ENCODE measurements at places on chromosomes 2 and 18.

- DNase-seq = no peak
These were observed 458.1 kb upstream of the RAB12 start for GRCh38 chr18:8151181-8151580.

DNA sequence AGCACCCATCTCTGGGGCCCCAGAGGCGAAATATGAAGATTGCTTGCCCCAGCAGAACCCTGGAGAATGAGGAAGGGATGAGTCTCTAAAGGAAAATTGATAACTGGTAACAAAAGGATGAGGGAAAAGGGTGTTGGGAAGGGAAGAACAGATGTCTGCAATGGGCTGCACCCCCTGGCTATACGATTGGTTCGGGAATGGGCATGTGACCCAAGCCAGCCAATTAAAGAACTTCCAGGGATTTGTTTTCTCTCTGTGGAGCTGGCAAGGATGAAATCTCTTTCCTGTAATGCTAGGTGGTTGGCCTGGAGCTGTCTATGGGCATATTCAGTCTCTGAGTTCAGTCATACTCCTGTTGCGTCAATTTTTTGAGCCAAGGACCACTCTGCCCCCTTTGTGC is 12.8 kb upstream of the NPPC start:
- DNase-seq = no peak

GRCh38 chr18:12839526-12840196 is 44.4 kb downstream of the PTPN2 start:
- DNase-seq = no peak

DNA sequence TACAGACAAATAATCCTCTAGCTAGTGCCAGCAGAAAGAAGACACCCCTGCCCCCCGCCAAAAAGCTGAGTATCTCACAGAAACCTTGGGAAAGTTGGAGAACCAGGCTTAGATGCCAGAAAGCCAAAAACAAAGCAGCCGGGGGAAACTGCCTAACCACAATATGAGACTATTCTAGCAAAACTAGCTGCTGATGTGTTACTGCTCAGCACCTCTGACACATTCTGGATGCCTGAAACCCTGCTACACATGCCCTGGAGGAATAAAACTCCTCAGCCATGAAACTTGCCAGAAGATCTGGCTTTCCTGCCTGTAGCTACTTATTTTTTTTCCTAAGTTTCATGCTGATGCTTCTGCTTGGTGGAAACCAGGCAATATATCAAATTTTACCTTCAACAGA is 122.7 kb upstream of the GCFC2 start:
- DNase-seq = no peak

DNA sequence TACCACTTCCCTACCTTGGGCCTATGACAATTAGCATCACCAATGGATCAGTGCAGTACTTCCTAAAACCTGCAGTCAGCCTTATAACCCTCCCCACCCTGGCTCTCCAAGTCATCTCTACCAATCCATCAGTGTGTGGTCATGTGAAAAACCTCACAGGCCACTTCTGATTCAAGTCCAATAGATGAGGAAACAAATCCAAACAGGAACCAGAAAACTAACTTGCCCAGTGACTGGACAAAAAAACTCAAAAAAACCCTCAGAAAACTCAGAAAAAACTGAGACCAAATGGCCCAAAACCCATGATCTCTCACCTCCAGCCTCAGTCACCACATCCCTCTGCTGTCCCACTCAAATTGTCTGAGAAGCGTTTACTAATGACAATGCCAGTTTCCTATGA is 43.3 kb downstream of the TGFA start:
- DNase-seq = no peak

DNA sequence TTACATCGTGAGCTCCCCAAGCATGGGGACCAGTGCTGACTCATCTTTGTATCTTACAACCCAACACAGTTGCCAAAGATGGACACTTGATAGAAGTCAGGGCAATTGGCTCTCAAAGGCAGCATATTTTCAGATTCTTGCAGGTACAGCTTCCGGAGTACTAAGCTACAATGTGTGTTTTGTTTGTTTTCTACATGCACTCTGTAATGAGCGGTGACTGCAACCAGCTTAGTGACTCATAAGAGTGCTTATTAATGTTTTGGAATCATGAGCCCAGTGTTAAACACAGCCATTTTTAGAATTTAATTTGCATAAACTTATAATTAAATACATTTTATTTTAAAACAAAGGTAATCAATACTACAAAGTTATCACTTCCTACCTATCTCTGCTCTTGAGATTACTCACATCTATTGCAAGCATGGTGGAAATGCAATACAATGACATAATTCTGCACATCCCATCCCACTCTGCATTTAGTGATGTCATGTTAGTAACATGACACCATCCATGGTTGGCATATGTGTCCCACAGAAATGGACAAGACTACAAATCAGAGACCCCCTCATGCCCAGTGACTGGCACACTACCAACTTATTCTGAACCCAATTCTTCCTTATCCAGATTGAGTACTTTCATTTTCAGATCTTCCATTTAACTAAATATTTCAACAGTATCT is 399.8 kb upstream of the ST6GAL2 start:
- no peak for DNase-seq

DNA sequence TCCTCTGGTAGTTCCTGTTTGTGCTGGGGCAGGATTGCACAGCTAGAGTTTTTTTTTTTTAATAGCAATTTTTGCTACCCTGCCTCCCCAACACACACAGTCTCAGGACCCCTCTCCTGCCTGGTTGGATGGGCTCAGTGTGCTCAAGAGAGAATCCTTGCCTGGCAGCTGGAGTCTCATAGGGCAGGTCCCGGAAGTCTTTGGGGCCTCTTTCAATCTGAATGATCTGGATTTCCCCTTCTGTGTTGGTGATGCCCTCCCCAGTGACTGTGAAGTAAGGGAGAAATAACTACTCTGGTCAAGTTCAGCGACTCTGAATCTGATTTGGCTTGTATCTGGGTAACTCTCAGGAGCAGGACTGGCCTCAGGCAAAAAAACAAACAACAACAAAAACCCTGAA is 220.6 kb upstream of the LRRTM1 start:
- DNase-seq = no peak

- DNase-seq = peak; percentile 50
These were observed 47.4 kb downstream of the DNAJC10 start for GRCh38 chr2:182763311-182763912.

DNA sequence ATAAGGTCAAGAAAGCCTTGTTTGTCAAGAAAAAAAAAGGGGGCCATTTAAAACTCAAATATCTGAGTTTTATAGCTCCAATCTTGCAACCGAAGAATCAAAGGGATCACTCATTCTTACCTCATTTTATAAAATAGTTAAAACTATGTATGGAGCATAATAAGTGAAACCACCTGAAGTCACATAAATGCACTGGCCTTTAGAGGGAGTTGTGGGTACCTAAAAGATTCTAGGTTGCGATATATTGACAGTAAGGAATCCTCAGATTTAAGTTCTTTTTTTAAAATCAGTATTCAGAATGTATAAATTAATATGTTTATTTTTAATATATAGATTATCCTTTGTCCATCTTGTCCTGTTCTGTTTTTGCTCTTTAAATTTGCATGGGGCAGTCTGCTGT is 3.4 kb downstream of the ARHGAP28 start:
- no peak for DNase-seq

- no peak for DNase-seq
These were observed 40.6 kb upstream of the RTTN start for GRCh38 chr18:70246061-70246466.

GRCh38 chr2:227301523-227301922 is 23.5 kb upstream of the MFF start:
- DNase-seq = no peak

- no peak for DNase-seq
These were observed 75.9 kb downstream of the TMEM163 start for GRCh38 chr2:134642938-134643337.

- DNase-seq = no peak
These were observed 211.1 kb downstream of the DSEL start for GRCh38 chr18:67305466-67305865.

- no peak for DNase-seq
These were observed 72.0 kb upstream of the ACVR2A start for GRCh38 chr2:147772781-147773180.

GRCh38 chr2:60530660-60531281 is 22.7 kb downstream of the BCL11A start:
- DNase-seq = peak; percentile 76

GRCh38 chr2:154092571-154092970 is 220.8 kb downstream of the GALNT13 start:
- no peak for DNase-seq

GRCh38 chr2:126864861-126865260 is 33.8 kb upstream of the TEX51 start:
- no peak for DNase-seq

- DNase-seq = peak; percentile 98
These were observed at the start of gene DNAJC27 for GRCh38 chr2:24971536-24972314. TSS of gene DNAJC27 (minus strand) at chr2:24971955. CDS start at chr2:24971904, 51 bp downstream.

GRCh38 chr2:190405070-190405469 is 3.1 kb upstream of the MFSD6 start:
- DNase-seq = no peak

DNA sequence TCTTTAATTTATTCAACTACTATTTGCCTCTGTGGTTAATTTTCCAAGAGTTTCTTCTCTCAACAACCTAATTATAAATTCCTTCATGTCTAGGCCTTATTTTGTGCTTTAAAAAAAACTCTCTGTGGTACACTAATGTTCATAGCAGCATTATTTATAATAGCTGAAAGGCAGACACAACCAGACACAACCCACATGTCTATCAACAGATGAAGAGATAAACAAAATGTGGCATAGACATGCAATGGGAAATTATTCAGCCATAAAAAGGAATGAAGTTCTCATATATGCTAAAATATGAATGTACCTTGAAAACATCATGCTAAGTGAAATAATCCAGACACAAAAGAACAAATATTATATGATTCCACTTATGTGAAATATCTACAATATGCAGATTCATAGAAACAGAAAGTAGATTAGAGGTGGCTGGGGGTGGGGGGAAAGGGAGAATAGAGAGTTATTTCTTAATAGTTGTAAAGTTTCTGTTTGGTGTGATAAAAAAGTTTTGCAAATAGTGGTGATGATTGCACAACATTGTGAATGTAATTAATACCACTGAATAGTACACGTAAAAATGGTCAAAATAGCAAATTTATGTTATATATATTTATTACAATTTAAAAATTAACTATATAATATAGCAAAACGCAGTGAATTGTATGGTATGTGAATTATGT is 28.1 kb upstream of the RASGRP3 start:
- no peak for DNase-seq

DNA sequence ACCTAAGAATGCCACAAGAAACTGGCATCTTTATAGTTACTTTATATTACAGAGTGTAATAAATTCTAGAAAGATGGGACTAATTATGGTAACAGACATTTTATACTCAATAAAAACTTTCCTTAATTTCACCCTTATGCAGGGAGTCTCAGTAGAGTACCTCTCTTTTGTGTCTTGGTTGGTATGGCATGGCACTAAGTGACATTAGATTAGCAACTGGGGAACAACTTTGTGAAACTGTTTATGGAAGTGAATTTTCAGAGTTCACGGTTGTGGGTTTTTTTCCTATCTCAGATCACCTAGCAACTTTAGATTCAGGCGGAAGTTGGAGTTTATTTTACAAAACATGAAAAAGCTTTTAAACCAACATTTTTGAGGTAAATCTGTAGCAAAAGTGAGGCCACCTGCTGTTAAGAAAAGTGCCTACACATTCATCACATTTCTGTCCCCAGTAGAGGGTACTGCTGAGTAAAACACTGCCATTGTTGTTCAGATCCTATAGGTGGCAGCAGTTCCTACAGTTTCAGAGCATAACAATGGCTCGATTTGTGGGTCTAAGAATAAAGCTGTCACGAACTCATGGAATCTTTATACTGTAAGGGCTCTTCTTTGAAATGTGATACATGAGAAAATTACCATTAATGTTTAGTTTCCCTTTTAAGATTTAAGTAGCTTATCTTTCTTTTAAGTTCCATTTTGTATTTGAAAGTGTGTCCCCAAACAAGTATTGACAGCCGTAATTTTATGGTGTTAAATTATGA is 117.6 kb downstream of the CAMKMT start:
- DNase-seq = peak; percentile 68

DNA sequence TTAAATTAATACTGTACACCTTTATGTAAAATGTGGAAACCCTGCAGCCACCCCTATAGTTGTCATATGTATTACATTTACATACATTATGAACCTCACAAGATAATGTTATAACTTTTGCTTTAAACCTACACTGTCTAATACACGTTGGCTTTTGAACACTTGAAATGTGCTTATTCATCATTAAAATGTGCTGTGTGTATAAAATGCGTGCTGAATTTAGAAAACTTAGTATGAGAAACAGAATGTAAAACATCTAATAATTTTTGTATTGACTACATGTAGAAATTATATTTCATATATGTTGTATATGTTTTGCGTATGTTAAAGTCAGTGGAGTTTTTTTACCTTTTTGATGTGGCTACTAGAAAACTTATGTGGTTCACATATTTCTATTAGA is 68.8 kb downstream of the MAPRE2 start:
- no peak for DNase-seq

- no peak for DNase-seq
These were observed 78.0 kb upstream of the TANC1 start for GRCh38 chr2:158890296-158890905.

- no peak for DNase-seq
These were observed 183.1 kb upstream of the MC4R start for GRCh38 chr18:60555625-60556024.

GRCh38 chr2:26630669-26631360 is 10.4 kb downstream of the CIB4 start:
- no peak for DNase-seq

DNA sequence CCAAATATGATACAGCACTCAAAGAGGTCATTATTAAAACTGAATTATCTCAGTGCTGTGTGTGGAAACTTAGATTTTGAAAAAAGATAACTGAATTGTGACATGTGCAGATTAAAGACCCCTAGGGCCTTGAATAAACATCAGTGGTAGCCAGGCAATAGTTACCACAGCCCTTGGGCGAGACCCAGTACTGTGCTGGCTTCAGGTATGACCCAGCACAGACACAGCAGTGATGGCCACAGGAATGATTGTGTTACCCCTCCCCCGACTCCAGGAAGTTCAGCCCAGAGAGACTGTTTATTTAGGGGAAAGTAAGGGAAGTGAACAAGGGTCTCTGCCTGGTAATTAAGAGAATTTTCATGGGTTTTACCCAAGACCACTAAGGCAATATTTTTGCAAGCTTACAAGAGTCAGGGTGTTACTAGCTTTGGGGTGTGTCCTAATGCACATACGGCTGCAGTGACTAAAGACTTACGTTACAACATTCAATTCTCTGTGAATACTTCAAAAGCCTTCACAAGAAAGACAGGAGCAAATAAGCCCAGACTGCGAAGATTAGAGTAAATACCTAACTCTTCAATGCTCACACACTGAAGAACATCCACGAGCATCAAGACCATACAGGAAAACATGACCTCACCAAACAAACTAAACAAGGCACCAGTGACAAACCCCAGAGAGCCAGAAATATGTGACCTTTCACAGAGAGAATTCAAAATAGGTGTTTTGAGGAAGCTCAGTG is 28.2 kb upstream of the ITGAV start:
- DNase-seq = no peak

DNA sequence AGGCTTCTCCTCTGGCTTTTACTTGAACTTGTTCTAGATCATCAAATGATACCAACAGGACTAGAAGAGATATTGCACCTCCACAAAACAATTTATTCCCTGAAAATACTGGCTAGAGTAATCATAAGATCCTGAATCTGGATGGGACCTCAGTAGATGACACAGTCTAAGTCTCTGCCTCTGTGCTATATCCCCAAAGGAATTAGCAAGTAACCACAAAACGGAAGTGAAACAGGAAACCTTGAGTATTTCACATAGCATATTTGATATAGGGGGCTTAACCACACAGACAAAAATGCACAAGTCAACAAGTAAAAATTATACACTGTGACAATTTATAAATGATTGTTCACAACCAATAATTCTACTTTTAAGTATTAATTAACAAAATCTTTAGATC is 456.9 kb upstream of the TNP1 start:
- DNase-seq = no peak
